ENCODE measurements at places on chromosomes 4 and X.

DNA sequence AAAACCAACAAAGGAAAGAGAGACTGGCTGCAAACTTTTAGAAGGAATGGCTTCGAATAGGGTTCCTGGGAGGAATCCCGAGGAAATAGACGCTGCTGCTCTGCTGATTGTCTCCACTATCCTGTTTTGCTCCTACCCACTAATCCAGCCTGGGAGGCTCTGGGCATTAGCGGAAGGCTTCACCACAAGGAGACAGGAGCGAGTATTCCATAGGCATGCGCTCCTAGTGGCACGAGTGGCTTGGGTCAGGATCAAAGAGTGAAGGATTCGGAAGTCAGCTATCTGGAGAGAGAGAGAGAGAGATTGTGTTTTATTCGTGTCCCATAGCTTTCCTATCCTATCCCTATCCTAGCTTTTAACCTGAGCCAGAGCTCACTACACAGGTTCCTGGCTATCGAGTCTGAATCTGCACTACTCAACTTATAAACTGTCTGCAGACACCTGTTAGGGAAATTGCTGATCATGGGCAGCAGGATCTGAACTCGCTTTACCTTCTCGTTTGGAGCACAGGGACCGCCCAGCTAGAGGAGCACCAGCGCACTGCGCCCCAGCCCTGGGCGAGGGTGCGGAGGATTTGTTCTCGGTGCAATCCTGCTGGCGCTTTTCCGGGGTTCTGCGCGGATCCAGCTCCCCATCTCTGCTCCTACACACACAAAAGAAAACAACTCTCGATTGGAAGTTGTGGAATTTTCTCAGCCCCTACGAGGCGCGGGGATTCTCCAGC is 740 bp upstream of the NPY2R start:
- DNase-seq: no peak

DNA sequence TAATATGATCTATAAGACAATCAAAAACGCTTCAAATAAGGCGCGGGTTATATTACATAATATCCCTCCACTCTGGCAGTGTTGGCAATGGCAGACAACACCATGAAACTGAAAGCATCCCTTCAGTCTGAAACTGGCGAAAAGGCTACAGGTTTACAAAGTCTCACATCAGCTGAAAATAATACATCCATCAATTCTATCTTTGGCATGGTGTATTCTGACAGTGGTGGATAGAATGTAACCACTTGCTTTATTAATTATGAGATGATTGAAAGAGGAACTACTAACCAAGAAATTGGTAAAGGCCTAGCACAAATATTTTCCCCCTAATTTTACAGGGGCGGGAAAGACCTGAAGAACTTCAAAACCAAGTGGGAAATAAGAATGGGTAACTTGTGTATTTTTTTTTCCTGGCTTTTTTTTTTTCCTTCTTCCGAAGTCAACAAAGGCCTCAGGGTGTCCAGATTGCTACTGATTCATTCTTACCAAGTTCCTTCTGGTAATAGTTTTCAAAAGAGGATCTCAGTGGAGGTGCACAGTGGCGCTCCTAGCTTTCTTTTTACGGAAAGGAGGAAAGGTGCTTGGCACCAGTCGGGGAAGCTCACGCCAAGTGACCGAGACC is 728 bp downstream of the UBA6 start:
- DNase-seq: no peak

DNA sequence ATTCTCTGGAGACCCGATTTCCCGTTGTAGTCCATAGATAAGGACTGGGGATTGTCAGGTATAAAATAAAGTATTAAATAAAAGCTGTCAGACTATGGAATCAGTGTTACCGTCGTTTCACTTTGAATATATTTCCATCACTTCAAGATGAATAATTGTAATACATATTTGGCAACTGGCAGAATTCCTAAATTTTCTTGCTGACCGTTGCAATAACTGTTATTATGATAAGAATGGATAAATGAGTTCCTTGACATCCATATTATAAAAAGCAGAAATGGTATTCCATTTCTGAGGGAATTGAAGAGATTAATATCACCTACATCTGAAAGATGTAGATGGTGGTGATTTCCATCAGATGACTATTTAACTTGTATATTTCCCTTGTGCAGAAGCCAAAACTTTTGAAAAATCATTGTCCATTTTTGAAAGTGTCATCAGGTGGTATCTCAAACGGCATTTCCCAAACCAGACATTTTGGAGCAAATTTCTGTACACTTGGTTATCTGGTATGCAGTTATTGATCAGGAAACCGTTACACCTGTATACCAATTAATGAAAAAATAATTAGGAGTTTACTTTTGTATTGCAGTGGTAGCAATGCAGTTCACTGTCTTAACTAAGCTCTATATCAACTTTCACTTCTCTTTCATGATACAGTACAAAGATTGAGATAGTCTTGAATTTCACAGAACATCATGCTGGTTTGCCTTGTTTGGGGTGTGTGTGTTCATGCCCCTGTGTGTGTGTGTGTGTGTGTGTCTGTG is 878.5 kb downstream of the PCDH18 start:
- DNase-seq: no peak

- no peak for DNase-seq
Observed at GRCh38 chr4:162274354-162274753, 110.6 kb upstream of the FSTL5 start.

- no peak for DNase-seq
Observed at GRCh38 chrX:48520455-48520854, 1.2 kb upstream of the EBP start.

DNA sequence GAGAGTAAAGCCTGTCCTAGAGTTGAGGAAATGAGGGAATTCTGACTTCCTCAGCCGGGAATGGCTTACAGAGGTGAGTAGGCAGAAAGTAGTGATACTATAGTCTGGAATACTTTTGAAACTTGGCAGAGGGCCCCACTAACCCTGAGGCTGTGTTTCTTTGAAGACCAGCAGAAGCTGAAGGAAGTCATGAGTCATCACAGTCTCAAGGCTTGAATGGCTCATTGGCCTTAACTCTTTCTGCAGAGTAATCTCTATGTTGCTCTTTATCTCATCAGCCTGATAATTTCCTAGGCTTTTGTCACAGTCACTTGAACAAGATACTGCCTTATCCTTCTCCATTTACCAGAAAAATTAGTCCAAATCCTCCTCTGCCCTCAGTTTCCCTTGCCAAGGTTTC is 80.8 kb downstream of the ANKRD50 start:
- no peak for DNase-seq
